ENCODE measurements at places on chromosomes 12 and 14. TPM values are rescaled to one million over a fixed set of nuclear protein-coding genes. Genes with fewer than 3 reads are reported as not detected.

Gene VDR
- total RNA-seq: 13.2 TPM

Gene NANOG
- total RNA-seq: not detected

Gene CHGA
- total RNA-seq: not detected

Gene LHX5
- total RNA-seq: not detected

GRCh38 chr12:34595749-34596733 is 573.7 kb downstream of the ALG10 start:
- no peaks in the 10 kb centered on the region for H3K36me3 ChIP-seq
- DNase-seq: no peak
- no peak overlapping the region for H3K27ac ChIP-seq
- no peaks in the 10 kb centered on the region for H3K27me3 ChIP-seq

GRCh38 chr12:57138526-57139272 is 8.7 kb downstream of the LRP1-AS start:
- peaks cover 13% of the 10 kb centered on the region for H3K4me1 ChIP-seq
- DNase-seq: no peak
- H3K4me3 ChIP-seq: no peak overlapping the region
- H3K36me3 ChIP-seq: no peaks in the 10 kb centered on the region

Data from activated CD8-positive, alpha-beta T cell treated with anti-CD3 and anti-CD28 coated beads, Interleukin-2, amount 10 ng/mL, durations not matched to agents 7 days and 5 days (primary cell).